ENCODE measurements at places on chromosomes 2 and 18. TPM values are rescaled to one million over a fixed set of nuclear protein-coding genes. Genes with fewer than 3 reads are reported as not detected.

DYTN gene
- total RNA-seq: not detected

SERPINB4 gene
- total RNA-seq: not detected

FIGN gene
- total RNA-seq: 4.1 TPM

RIT2 gene
- total RNA-seq: not detected

RAB27B gene
- total RNA-seq: 1.7 TPM

SNORC gene
- total RNA-seq: 0.72 TPM

CHRND gene
- total RNA-seq: not detected

PPIL3 gene
- total RNA-seq: 50.0 TPM

TUBB8B gene
- total RNA-seq: not detected

AQP12A gene
- not detected for total RNA-seq

CCDC148 gene
- total RNA-seq: 9.1 TPM

- DNase-seq: no peak
Measured at GRCh38 chr2:8571301-8571791, 110.5 kb upstream of the ID2 start.

- peak; percentile 67 for DNase-seq
Measured at GRCh38 chr2:43605079-43605655, 9.3 kb upstream of the THADA start.

DNA sequence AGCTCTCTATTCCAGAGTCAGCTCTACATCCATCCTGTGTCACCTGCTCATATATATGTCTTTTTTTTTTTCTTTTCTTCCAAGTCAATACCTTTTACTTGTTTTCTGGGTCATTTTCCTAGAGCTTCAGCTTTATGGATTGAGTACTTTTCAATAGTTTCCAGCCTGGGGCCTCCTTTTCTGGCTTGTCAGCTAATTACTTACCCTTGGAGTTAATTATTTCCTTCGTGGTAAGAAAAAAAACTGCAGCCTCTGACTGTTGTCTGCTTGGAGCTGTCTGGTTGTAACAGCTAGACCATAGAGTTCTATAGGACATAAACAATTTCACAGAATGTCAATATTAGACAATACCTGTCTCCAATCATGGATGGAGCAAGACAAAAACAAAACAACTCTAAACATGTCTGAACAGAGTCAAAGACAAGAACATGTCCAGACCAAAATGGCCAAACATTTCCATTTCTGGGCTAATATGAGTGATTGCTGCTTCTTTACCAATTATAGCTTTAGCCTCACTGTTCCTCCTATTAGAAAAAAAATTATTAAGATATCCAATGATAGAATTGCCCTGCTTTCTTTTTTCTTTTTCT lies 643.1 kb downstream of the SLC4A3 start:
- no peak for DNase-seq

DNA sequence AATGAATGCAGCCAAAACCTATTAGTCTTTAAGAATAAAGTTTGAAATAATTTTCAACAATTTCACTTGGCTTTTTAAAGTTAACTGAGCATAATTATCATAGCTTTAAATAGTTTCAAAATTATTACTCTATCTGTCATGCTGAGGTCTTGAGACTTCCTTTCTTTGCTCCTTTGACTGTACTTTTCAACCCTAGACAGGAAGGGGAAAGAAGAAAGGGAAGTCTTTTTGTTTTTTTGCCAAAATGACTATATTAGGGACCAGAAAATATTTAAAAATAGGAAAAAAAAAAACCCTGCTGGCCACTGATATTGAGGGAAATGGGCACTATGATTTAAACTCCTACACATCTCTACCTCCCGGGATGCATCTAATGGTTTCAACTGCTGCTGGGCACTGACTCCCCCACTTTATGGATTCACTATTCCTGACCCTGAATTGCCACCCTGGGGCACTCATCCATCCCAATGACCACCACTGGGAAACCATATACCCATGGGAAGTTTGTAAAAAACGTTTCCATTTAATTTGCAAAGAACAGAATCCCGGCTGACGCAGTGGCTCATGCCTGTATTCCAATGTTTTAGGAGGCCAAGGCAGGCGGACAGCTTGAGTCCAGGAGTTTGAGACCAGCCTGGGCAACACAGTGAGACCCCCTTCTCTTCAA lies 50.5 kb downstream of the GAREM1 start:
- DNase-seq: no peak

- peak; percentile 66 for DNase-seq
Measured at GRCh38 chr18:45910405-45911023, 56.6 kb downstream of the EPG5 start.

- no peak for DNase-seq
Measured at GRCh38 chr2:77567723-77568122, 45.5 kb upstream of the LRRTM4 start.

DNA sequence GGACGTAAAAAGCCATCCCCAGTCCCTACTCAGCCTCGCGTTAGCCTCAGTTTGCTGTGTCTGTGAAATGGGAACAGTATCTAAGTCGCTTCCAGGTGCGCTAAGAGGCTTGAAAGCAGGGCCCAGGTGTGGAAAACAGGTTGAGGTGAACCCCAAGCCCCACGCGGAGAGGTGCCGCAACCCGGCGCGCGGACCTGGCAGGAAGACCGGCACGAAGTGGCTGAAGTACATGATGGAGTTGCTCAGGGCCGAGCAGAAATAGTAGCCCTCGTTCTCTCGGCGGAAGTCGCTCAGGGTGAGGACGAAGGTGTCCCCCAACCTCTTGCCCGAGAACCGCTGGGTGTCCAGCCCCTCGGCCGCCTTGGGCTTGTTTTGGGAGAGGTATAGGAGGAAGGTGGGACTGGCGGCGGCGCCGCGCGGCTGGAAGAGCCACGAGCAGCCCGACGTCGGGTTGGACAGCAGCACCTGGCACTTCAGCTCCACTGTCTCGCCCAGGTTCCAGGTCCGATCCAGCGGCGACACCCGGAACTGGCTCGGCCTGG lies 508 bp downstream of the CD8A start:
- no peak for DNase-seq

- no peak for DNase-seq
Measured at GRCh38 chr2:20439503-20439902, 7.4 kb upstream of the RHOB start.

DNA sequence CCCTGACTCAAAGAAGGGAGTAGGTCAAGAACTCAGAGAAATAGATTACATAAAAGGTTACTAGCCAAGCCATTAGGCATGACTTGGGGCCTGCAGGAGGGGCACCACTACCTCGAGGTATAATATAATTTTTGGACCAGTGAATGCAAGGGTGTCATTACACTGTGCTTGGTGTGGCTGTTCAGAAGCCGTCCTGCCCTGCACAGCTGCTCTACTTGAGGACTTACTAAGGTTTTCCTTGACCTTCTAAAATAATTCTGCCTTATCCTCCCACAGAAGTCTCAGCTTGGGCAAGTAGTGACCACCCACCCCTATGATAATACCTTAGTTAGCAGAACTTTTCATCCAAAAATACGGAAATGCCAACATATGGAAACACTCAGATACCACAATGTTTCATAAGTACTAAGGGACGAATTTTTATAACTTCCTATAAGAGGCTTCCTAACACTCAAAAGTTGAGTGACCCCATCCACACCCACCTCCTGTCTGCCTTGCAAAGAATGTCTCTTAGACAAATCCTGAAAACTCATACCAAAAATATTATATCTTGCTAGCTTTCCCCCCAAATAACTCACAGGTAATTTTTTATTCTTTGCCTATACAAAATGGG lies 17.7 kb upstream of the ATG16L1 start:
- DNase-seq: no peak

DNA sequence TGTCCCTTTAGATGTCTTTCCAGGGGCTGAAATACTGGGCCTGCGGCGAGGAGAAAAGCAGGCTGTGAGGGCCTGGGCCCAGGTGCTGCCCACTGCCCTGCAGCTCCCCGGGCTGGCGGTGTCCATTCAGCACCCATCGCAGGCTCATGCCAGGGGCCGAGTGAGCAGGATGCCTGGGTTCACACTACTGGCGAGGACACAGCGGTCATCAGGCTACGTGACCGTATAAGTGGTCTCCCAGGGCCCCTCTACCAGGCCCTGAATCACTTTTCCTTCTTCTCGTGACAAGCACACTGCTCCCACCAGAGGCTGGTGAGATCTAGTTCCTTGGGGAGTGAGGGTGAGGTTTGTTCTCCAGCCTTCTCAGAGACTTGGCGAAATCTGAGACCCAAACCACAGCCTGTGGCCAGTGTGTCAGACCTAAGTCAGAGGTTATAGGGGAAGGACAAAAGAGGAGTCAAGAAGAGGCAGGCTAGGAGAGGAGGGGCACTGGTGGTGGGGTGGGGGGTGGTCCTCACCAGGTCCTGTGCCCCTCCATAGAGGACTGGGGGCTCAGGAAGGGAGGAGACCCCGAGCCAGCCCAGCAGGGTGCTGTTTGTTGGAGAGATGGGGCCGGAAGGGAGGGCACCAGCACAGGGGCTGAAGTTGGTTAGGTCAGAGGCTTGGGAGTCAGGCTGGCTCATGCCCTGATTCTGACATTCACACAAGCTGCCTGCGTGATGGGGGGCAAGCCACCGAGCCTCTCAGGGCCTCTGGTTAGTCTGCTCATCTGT lies 6.6 kb upstream of the SEMA4C start:
- no peak for DNase-seq

DNA sequence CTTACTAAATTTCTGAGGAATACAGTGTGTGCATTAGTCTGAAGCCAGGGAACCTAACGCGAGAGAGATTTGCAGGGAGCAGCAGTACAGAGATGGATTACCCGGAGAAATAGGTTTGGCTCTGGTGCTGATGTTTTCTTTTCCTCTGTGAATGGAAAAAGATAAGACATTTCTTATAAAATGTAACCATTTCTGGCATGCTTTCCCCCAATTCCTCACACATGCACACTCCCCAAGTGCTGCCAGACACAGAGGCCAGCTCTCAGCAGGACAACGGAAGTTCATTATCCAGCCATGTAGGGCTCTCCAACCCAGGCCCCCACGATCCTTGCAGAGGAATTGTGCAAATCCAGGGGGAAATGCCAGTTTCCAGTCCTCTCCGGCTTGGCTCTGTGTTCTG lies 224.5 kb upstream of the MGAT5 start:
- peak; percentile 52 for DNase-seq

GRCh38 chr2:31785876-31786275 lies 205.1 kb upstream of the SRD5A2 start:
- no peak for DNase-seq

DNA sequence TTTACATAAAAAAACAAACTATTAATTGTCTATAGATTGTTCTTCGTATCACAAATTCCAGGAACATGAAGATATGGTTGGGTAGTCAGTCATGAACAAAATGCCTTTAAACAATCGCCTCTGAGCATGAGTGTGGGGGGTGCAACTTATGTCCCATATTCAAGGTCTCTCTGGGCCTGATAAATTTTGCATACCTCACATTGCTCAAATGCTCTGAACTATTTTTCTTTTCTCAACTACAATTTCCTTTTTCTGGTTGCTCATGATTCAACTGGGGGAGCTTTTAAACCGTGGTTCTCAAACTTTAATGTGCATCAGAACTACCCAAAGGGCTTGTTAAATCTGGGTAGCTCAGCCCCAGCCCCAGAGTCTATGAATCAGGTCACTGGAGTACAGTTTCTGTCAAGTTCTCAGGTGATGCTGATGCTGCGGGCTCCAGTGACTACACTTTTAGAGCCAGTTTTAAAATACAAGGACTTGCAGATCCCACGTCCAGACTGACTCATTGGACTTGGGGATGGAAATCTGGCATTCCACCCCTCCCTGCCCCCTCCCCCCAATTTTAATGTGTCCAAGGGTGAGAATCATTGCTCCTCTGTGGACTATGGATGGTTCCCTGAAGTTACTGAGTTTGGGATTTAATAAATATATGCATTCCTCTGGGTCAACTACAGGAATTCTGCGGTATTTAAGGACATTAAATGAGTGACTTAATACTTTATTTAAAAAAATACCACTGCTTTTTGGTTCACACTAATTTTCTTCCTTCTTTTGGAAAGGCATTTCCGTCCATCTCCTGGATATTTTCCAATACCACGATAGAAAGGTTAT lies 1.5 kb upstream of the GPD2 start:
- peak; percentile 35 for DNase-seq

DNA sequence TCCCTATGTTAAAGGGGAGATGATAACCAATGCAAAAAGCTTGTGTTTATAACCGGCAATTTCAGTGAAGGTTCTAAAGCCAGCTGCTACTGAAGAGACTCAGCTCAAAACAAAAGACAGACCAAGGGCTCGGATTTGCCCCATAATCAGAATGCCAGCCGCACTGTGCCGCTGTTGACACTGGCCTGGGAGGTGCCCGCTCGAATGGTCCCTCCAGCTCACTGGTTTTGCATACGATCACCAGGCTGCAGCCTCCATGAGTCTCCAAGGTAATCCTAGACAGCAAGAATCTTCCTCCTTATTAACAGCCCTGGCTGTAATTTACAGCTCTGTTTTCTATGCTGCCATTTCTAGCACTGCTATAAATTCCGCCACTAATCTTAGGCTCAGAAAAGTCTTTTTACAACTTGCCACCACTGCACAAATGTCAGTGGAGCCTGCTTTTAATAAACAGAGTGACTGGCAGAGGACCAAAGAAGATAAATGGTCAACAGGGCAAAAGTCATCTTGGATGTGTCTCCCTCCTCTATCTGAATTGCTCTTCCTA lies 155.7 kb upstream of the SH3BP4 start:
- no peak for DNase-seq

- DNase-seq: no peak
Measured at GRCh38 chr2:182300608-182301007, 126.2 kb downstream of the PDE1A start.

DNA sequence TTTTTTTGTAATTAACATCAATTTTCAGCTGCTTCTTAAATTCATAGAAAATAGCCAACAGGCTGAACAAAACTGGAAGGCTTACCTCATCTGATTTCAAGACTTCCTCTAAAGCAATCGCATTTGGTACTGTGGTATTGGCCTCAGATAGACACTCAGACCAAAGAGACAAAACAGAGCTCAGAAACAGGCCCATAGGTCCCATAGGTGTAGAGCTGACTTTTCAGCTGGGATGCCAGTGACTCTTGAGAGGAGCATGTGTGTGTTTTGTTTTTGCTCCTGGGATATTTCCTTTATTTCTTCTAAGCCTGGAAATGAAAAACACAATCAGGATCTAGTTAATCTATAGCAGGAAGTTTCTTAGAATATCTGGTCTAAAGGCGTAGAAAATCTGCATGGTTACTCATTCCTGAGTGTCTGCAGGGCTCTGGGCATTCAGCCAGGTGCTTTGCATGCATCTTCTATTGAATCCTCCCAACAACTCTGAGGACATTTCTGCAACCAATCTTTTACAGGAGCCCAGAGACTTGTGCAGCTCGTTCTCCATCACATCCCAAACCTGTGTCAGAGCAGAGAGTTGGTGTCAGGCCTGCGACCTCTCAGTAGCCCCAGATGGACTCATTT lies 190.8 kb downstream of the RTP5 start:
- DNase-seq: peak; percentile 75
